ENCODE measurements at places on chromosomes 4 and X.
A peak's percentile ranks its signal among the peaks of the same experiment; 100 is the strongest.

GRCh38 chr4:88610771-88611170, 18.5 kb downstream of the HERC3 start:
- DNase-seq = no peak

GRCh38 chr4:112765317-112765974, 128.5 kb downstream of the LARP7 start:
- DNase-seq = no peak

DNA sequence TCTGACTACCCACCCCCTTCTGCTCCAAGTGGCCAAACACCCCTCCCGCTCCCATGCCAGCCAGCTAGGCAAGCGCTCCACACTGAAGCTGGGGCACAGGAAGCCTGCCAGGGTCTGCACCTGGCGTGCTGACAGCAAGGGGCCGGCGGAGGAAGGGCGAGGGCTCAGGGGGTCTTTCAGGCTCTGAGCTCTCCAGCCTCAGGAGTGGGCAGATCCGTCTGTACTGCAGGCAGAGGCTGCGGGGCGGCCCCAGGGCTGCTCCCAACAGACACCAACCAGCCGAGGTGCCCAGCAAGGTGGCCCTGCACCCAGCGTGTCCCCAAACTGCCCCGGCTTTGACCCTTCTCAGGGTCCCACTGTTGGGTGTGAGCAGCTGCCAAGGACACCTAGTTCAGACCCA, 14.8 kb downstream of the FAM53A start:
- DNase-seq = no peak

DNA sequence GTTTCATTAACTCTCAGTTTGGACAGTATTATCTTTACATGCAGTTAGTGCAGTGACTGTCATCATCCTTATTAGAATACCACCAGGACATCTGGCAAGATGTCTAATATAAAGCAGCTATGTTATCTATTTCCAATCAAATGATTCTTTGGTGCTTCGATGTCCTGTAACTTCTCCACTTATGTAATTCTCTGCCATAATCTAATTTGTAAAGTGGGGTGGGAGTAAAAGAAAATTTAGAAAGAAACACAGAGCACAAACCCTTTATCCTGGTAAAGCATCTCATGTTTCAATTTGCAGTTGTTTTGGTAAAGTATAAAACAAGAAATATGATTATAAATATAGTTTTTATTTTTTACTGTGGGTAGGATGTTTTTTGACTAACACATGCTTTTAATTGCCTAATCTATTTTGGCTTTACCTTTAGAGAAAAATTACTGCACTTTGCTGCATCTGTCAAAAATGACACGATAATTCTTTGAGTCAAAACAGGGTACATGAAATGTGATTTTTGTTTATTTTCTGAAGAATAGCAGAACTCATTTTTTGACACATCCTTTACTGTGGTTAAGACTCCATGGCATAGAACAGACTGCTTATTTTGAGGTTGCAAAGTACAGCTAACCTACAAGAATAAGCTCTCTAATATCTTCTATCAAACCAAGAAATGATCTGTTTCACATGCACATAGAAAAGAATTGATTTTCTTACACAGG, 382.9 kb downstream of the RPA4 start:
- no peak for DNase-seq

GRCh38 chrX:153875391-153876111, 10.4 kb downstream of the L1CAM start:
- peak; percentile 63 for DNase-seq
